Foreskin melanocyte (primary cell): ENCODE measurements at places on chromosomes 7 and 10.
A peak's percentile ranks its signal among the peaks of the same experiment; 100 is the strongest.

GRCh38 chr7:469563-469961 is 50.1 kb downstream of the PDGFA start:
- no peak for DNase-seq

DNA sequence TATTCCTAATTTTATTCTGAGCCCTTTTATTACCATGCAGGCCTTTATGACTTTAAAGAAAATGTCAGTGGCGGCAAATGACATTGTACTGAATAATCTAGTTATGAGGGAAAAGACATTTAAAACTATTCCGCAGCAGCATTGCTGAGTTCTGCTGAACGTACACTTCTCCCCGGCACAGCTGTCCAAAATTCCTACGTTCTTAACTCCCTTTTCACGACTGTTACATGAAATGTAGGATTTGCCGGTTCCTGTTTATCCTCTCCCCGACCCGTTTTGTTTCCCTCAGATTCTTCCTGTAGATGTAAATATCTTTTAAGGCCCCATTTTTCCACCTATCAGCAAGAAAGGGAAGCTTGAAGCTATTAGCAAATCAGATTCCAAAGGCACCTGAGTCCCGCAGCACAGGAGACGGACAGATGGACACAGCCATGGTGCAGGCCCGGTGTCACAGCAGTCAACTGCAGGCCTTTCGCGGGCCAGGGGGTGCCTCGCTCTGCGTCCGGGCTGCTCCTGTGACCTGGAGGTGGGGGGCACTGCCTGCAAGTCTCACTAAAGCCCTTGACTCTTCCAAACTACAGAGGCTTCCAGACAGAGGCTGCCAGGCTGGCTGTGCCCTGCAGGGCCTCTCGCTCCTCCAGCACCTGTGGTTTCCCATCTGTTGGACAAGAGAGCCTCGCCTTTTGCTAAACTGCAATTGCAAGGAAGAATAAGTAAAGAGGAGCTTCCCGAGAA is 485.0 kb upstream of the MGMT start:
- no peak for DNase-seq

GRCh38 chr10:106555599-106555998 is 608.9 kb downstream of the SORCS1 start:
- DNase-seq = no peak

DNA sequence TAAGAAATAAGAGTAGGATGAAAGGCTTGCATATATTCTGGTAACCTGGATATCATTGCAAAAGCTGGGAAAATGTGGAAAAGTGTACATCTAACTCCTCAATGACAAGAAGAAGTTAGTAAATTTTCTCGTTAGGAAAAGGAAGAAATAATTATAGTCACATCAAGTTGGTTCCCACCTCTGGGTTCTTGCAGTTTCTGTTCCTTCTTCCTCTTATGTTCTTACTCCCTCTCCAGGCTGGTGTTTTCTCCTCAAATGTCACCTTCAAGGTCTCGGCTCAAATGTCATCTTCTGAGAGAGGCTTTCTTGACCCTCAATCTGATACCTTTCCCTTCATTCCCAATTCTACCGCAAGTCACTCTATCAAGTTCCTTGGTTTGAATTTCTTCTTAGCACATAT is 64.4 kb downstream of the ENTPD1 start:
- DNase-seq = no peak

- DNase-seq = no peak
Observed at GRCh38 chr10:103502849-103503660, 9.6 kb downstream of the NEURL1 start.

DNA sequence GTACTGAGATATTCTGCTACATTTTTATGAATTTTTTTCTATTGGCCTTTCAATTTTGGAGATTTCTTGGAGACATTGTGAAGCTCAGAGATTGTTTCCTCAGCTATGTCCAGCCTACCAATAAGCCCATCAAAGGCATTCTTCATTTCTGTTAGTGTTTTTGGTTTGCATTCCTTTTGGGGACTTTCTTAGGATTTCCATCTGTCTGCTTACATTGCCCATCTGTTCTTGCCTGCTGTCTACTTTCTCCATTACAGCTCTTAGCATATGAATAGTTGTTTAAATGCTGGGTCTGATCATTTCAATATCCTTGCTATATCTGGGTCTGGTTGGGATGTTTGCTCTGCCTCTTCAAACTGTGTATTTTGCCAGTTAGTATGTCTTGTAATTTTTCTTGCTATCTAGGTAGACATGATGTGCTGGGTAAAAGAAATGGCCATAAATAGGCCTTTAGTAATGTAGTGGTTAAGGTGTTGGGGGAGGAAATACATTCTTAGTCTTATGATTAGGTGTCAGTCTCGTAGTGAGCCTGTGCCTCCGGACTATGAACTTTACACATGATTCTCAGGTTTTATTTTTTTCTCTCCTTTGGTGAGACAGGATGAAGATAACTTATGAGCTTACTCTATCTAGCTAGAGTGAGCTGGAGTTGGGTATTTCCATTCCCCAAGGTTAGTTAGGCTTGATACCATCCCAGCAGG is 32.6 kb upstream of the NME8 start:
- DNase-seq = no peak

- DNase-seq = no peak
Observed at GRCh38 chr10:62040881-62041280, 139.4 kb downstream of the ARID5B start.

DNA sequence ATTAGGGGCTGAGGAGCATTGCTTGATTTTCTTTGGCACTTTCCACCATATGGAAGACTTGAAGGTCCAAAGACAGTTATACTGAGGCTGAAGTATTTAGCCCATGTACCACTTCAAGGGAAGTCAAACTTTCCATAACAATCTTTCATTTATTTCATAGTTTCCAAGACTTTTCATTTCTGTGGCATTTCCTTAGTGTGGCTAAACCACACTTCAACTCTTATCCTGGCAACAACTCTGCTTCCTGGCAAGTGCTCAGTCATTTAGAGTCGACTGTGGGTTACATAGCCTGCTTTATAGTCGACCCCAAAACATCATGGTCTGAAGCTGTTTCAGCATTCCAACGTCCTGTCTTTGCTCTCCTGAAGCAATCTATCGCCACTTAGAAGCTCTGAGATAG is 343.0 kb upstream of the SEMA3D start:
- DNase-seq = peak; percentile 55

GRCh38 chr7:92963566-92963965 is 127.2 kb upstream of the CDK6 start:
- DNase-seq = no peak

DNA sequence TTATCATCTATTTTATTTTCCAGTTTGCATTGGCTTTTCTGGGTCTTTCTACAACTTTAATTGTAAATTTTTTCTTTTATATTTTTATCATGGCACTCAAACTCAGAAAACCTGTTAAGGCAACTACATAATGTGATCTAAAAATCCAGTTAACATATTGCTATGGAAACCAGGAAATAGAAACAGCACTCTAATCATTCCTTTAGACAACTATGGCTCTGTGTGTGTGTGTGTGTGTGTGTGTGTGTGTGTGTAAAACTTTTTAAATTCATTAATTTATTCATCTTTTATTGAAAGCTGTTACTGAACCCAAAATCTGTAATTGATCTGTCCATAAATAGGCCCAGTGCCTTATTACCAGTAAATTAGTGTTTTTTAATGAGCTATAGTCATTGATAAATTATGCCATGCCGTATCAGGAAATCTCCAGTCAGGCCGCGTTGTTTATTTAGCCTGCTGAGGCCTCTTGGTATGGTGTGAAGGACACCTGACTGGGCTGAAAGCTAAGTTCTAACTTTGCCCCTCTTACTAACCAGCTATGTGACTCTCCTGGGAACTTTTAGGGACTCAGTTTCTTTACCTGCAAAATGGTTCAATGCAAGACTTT is 1.5 kb upstream of the MET start:
- no peak for DNase-seq

DNA sequence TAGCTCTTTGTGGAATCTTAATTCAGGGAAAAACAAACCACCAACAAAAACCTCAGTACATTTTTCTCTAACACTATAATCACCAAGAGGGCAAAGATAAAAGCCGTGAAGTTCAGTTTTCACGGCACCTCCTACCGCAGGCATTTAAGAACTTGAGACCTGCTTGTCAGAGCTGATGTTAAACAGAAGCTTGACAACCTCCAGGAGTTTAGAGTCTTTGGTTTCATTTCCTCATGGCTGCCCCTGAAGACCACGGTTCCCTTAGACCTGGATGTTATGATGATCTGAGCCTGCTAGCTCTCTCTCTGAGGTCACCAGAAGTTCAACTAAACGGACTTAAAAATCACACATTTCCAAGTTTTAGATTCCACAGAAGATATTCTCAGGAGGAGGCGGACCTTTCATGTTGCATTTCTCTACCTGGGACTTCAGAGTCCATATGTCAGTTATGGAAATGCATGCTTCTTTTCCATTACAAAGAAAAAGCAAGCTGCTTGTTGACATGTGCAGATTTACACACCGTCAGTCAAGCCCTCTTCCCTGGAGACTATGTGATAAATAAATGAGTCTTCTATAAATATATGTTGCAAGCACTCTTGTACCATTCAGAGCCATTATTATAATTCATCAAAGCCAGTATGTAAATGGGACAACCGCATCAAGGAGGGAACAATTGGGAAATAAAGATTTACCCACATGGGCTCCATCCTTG is 258.0 kb downstream of the GFRA1 start:
- DNase-seq = no peak

- no peak for DNase-seq
Observed at GRCh38 chr10:86594535-86594934, 59.8 kb upstream of the OPN4 start.

- DNase-seq = no peak
Observed at GRCh38 chr10:27884185-27884641, 114.7 kb downstream of the ODAD2 start.

DNA sequence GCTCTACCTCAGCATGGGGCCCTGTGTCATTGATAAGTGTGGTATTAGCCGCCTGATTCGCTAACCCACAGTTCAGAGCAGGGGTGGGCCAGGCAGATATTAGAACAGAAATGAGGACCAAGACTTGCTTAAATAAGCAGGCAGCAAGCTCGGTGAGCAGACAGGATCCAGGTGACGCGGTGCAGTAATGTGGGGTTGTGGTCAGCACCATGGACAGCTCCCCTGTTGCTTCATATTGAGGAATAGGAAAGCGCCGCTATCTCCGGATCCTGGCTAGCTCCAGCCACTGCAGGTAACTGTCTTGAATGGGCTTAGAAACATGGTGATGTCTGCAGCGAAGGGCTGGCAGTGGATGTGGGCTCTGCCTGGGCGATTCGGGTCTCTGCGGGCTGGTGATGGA is 51.3 kb upstream of the GPR26 start:
- peak; percentile 23 for DNase-seq

DNA sequence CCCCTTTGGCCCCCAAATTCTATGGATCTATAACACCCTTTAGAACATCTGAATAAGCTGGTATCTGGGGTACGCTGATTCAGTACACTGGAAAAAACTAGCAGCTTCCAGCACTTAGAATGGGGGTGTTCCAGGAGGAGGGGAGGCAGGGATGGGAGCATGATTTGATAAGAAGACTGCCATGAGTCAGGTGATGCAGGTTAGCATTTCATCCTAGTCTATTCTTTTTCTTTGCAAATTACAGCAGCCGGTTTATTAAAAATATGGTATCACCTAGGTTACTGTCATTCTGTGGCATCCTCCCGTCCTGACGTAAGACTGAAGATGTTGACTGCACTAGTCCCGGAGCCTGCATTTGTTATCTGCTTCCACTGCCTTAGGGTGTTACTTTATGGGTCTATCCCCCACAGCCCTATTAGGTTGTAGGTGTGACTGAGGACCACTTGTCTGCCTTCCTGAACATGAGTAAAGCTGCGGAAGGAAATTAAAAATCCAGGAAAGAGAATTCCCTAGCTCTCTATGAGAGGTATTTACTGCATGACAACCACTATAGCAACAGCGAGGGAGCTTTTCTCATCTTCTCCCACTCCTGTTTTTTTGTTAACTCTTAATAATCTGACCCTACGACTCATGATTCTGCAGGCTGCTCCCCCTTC is 1.9 kb downstream of the HTR5A start:
- DNase-seq = no peak

GRCh38 chr10:34164029-34164428 is 651.1 kb downstream of the PARD3 start:
- no peak for DNase-seq

GRCh38 chr10:131810805-131811629 is 89.8 kb upstream of the PPP2R2D start:
- no peak for DNase-seq

GRCh38 chr10:53580465-53580864 is 807.9 kb upstream of the MBL2 start:
- DNase-seq = no peak

GRCh38 chr7:725223-726005 is 1.1 kb upstream of the DNAAF5 start:
- DNase-seq = peak; percentile 14

- no peak for DNase-seq
Observed at GRCh38 chr7:68014031-68014736, 1017.6 kb downstream of the TYW1 start.

DNA sequence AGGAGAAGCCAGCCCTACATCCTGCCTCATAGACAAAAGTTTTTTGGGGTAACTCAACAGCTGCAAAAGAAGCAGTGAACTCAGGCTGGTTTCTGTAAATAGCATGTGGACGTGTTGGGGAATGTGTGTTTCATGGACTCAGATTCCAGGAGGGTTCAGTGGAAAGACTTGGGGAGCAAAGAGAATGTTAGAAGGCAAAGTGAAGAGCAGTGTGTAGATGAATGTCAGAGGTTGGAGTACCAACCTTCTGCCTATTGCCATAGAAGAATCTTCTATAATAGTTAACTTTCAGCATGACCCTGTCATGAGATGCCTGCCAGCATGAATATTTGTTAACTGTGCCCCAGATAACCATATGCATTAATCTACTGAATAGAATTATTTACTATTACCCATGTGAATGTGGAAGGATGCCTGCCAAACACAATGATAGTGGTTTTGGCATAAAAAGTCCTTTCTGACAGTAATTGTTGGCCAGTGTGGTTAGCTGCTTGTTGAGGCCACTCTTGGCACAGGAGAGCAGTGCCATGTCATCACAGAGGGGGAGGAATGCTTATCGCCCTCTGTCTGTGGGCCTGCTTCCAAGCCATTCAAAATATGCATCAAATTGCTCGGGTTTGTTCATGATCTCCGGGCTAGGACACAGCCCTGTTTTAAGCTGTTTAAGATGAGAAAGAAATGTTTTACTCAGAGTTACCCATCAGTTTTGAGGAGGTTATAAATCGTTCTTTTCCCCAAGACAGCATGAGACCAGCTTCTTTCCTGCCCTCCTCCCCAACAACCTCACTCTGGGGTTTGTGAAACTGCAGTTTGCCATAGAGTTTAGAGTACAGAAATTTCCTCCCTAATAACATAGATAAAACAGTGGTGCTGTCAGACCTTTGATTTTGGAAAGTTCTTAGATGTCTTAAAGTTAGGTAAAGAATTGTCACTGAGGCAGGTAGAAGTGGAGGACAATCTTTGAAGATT is 165.3 kb downstream of the WNT2 start:
- DNase-seq = peak; percentile 88

DNA sequence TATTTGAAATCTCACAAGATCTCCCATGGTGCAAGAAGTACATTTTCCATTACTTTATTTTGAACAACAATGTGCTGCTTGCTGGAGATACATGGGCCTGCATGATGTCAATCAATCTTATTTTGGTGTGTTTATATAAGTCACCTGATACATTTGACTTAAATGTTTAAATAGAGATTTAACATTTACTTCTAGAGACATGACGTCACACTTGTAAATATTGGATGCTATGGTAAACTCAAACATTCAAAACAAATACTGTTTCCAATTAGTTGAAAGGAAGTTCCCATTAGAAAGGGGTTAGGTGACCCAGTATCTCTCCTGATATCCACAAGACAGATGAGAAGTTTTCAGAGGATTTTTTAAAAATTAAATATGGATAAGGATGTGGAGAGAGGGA is 214.5 kb downstream of the NSUN6 start:
- DNase-seq = no peak

GRCh38 chr7:99399597-99399996 is 8.8 kb downstream of the PDAP1 start:
- DNase-seq = no peak

- no peak for DNase-seq
Observed at GRCh38 chr7:111012149-111012548, 78.8 kb upstream of the LRRN3 start.
